Naive B cell (primary cell): ENCODE measurements at places on chromosomes 7 and 10.

DNA sequence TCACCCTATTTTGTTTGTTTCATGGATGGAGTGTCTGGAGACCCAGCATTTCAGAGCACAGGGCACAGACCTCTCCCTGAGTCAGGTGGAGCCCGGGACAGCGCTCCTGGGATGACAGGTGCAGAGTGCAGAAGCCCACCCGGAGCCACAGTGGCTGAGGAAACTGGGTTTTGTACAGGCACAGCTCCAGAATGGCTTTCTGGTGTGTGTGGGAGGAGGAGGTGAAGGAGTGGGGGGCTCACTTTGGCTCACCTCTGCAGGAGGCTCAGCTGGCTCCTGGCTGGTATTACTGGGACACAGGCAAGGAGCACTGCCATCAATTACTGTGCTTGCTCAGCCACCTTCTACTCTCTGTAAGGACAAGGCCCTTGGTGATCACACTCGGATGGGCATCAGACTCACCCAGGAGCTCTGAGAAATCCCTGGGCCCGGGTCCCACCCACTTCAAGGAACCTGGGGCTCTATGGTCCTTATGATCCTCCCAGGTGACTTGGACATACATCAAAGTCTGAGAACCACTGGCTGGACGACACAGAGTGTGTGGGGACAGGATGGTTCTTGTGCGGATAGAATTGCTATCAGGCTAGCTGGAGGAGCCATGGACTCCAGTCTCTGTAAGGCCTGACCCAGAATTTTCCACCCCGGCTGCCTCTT is 221.1 kb upstream of the ZNF32 start:
- H3K36me3 ChIP-seq, result no peaks in the 10 kb centered on the region
- no peak overlapping the region for H3K27ac ChIP-seq
- H3K4me1 ChIP-seq, result no peaks in the 10 kb centered on the region

GRCh38 chr10:30531751-30532530 is 97.6 kb downstream of the LYZL2 start:
- peak overlapping the region; percentile 94 for H3K27ac ChIP-seq
- no peak for DNase-seq
- no peaks in the 10 kb centered on the region for H3K27me3 ChIP-seq
- H3K4me3 ChIP-seq, result peak overlapping the region; percentile 33

- no peaks in the 10 kb centered on the region for H3K4me1 ChIP-seq
- H3K27me3 ChIP-seq, result peaks cover 14% of the 10 kb centered on the region
- no peaks in the 10 kb centered on the region for H3K36me3 ChIP-seq
- no peak for DNase-seq
- no peak overlapping the region for H3K4me3 ChIP-seq
Measured at GRCh38 chr7:50542132-50542531, 23.1 kb downstream of the DDC start.

DNA sequence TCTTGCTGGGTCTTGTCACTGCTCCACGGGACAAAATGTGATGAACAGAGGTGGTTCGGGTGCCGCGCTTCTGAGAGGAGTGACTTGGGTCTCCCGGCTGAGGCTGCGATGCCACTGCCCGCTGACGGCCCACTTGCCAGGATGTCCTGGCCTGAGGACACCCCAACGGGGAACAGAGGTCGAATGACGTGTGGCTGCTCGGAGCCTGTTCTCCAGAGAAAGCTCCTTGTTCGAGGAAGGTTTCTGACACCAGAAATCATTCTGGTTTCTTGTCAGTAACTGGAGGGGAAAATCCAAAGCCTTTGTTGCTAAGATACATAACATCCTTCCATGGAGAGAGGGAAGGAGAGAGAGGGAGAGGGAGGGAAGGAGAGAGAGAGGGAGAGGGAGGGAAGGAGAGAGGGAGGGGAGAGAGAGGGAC is 236.4 kb downstream of the WDR37 start:
- peaks cover 9% of the 10 kb centered on the region for H3K4me1 ChIP-seq
- H3K4me3 ChIP-seq, result no peak overlapping the region
- peaks cover 10% of the 10 kb centered on the region for H3K27me3 ChIP-seq
- no peak overlapping the region for H3K27ac ChIP-seq
- no peak for DNase-seq

DNA sequence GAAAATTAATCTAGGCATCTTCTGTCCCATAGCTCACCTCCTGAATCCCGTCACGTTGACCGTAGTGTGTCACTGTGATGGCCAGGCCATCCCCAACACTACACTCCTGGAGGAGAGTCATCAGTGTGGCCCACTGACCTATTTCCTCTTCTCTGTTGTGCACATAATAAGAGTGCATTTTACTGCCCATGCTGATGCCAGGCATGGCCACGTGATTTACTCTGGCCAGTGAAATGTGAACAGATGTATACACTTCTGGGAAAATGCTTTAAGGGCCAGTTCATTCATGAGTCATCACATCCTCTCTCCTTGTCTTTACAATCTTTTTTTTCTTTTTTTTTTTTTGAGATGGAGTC is 101.9 kb upstream of the PIP4K2A start:
- no peaks in the 10 kb centered on the region for H3K36me3 ChIP-seq
- DNase-seq, result no peak
- peaks cover 12% of the 10 kb centered on the region for H3K27me3 ChIP-seq

DNA sequence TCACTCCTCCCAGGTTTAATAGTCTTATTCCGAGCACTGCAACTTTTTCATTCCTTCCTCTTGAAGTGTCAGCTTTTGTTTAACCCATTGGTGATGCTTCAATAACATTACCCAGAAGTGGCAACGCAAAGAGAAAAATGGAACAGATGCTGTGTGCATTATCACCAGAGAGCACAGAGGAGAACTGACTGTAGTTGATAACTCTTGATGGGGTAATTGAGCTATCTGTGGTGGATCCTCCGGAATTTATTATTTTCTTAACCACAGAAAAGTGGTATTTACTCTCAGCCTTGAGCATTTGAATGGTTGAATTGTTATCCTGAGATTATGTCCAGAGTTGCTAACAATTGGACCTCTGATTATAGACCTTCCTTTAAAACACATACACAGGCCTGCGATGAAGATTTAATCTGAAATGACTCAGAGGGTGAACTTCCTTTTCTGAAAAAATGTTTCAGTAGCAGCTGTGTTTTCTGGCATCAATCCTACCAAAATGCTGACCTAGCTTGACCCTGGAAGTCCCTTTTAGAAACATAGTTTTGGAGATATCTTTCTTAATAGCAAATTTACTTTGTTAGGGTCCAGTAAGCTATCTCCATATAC is 1584.4 kb upstream of the LRRTM3 start:
- H3K4me1 ChIP-seq, result no peaks in the 10 kb centered on the region
- DNase-seq, result no peak
- H3K27me3 ChIP-seq, result no peaks in the 10 kb centered on the region
- H3K27ac ChIP-seq, result no peak overlapping the region
- no peak overlapping the region for H3K4me3 ChIP-seq
- H3K36me3 ChIP-seq, result no peaks in the 10 kb centered on the region

GRCh38 chr7:66353547-66353946 is 148.4 kb downstream of the TPST1 start:
- H3K4me3 ChIP-seq, result no peak overlapping the region
- H3K4me1 ChIP-seq, result peaks cover 12% of the 10 kb centered on the region
- no peaks in the 10 kb centered on the region for H3K27me3 ChIP-seq
- DNase-seq, result no peak

DNA sequence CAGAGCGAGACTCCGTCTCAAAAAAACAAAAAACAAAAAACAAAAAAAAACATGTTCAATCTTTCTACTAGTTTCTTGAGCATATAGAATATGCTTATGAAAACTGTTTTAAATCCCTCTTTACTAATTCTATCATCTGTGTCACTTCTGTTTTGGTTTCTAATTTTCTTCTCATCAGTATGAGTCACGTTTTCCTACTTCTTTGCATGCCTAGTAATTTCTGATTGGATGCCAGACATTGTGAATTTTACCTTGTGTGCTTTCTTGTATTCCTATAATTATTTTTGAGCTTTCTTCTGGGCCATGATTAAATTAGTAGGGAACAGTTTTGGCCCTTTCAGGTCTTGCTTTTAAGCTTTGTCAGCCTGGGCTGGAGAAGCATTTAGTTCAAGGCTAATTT is 9.9 kb downstream of the MICU1 start:
- no peaks in the 10 kb centered on the region for H3K27me3 ChIP-seq
- H3K4me1 ChIP-seq, result peaks cover 18% of the 10 kb centered on the region
- H3K36me3 ChIP-seq, result peaks cover 16% of the 10 kb centered on the region
- no peak overlapping the region for H3K27ac ChIP-seq
- DNase-seq, result no peak

DNA sequence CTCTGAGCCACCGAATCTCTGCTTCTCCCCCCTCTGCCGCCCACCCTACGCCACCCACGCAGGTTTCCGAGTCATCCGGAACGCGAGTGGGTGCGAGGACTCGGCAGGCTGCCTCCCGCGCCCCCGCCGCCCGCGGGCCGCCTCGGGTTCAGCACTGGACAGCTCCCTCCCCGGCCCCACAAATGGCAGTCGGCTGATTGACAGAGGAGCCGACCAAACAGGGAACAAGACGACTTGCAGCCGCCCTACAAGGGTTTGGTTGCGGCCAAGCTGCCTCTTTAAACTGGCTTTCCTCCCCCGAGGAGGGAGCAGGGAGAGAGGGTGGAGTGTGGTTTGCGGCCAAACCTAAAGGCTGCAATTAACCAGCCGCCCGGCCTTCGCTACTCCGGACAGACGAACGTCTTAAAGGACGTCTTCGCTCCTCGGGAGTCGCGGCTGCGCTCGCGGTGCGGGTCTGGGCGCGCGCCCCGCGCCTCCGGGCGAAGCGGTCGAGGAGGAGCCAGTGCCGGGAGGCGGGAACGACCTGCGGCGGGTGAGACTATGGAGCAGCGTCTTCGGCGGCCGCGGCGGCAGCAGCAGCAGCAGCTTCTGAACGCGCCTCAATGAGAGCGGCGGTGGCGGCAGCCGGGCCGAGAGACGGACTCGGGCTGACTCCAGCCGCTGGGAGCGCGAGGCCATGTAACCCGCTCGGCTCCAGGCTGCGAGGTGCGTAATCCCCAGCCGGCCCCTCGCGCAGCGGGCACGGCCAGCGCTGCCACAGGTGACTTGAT is at the start of gene GPR158:
Gene GPR158 (plus strand): TSS at position 541 of the 770 bp plus-strand sequence. CDS start 420 bp downstream, outside the sequence.
- no peak within 1 kb of the TSS for H3K4me3 ChIP-seq
- peaks cover 8% of the 10 kb centered on the region for H3K4me1 ChIP-seq
- H3K27me3 ChIP-seq, result peaks cover 35% of the 10 kb centered on the region
- H3K36me3 ChIP-seq, result no peaks in the 10 kb centered on the region

DNA sequence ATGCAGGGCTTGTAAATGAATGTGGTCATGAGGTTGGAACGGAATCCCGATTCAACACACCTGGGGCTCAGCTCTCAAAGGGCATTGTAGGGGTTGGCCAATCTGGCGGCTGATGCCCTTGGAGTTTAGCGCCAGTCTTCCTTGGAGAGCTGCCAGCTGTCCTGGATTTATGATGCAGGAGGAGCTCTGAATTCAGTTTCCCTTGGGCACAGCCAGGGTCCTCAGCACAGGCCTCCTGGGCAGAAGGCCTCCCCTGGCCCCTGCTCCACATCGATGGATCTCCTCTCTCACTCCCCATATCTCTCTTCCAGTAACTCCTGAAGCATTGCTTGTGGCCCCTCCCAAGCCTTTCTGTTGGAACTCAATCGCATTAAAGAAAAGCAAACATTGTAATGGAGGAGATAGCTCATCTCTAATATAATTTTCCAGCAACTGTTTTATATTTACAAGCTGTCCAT is 985 bp upstream of the CYTH3 start:
- no peak for DNase-seq
- H3K36me3 ChIP-seq, result no peaks in the 10 kb centered on the region
- H3K27me3 ChIP-seq, result no peaks in the 10 kb centered on the region
- peaks cover 20% of the 10 kb centered on the region for H3K4me1 ChIP-seq
- no peak overlapping the region for H3K27ac ChIP-seq
